ENCODE measurements at places on chromosomes 1 and 21.

DNA sequence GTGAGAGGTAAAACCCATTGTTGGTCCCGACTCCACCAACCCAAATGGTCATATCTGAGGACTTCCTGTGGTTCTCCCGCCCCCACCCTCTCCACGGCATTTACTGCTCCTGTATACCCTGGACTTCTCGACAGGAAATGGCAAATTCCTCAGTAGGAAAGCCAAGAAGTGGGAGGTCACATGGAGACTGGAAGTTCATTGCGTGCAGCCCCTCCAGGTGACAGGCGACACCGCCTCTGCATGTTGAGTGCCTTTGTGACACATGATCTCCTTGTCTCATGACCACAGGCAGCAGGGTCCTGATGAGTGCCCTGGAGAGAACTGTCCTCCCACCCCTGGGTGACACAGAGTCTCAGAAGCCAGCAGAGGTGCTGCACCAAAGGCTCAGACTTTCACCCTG is 24.2 kb downstream of the ERG start:
- no peak for DNase-seq

DNA sequence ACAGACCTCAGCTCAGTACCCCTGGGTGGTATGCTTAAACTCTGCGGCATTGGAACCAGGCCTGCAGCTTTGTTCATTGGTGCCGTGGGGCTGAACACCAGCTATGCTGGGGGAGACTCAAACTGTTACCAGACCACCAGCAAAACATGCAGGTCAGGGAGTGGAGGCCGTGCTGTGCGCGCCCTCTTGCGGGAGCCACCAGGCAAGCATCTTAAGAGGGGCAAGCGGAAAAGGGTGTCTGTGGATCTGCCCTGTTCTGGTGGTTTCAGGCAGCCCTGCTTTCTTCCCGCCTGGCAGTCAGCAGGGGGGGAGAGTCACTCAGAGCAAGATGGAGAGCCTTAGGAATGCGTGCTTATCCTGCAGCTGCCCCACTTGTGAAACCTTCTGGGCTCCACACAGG is 276.9 kb upstream of the ZRANB2 start:
- no peak for DNase-seq

- DNase-seq, result no peak
These were observed 42.8 kb upstream of the IL12RB2 start for GRCh38 chr1:67264899-67265298.

DNA sequence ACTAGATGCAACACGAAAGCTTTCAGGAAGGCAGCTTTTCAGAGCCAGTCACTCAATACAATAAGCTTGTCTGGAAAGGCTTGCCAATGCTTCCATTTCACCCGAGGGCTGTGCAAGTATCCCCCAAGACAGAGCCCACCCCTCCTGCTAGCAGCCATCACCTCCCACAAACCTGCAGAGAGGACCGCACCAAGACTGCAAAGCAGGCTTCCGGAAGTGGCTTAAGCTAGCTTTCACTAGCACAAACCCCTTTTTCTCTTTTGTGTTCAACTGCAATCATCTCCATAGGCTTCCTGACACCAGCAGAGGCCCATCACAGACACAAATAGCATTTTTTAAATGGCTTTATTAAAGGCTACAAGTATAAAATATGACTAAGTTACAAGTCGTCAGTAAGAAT is 31.5 kb downstream of the C1orf198 start:
- no peak for DNase-seq

DNA sequence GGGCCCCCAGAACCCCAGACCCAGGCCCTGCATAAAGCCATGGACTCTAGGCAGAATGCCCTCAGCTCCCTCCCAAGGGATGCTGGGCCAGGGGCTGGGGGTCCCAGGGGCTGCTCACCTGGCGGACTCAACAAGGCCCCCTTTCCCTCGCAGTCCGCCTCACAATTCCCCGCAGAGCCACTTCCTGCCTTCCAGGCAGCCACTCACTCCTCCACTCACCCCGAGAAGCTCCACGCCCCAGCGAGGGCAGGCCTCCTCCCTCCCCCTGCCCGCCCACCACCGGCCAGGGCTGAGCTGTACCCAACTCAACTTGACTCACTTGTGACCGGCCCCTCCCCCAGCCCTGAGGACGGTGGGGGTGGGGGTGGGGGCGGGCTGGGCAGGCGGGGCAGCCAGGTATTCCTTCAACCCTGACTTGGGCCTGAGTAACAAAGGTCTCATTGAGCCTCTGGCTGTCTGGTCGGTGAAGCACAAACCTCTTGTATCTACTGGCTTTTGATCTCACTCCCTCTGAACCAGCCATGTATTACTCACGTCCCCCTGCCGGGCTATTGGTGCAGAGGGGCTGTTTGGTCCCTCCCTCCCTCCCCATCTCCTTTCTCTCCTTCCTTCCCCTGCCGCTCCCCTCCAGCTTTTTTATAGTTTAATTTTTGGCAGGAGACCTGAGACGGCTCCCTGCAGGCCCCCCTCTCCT is 5.9 kb downstream of the BLACAT1 start:
- no peak for DNase-seq

DNA sequence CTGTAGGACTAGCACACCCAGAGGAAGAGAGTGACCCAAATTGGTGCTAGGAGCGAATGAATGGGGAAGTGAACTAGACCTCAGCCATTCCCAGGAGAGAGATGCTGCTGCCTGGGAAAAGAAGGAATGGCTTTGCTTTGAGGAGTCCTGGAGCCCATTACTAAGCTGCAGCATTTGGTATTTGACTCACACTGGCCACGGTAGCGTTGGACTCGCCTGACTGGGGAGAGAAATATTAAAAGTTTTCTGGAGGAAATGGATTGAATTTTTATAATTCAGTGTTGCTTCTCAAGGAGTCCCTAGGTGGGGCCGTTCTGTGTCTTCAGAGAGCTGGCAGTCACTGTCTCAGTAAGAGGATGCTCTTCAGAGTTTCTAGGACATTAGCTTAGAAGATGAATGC is 40.2 kb downstream of the PIK3CD start:
- DNase-seq, result no peak

DNA sequence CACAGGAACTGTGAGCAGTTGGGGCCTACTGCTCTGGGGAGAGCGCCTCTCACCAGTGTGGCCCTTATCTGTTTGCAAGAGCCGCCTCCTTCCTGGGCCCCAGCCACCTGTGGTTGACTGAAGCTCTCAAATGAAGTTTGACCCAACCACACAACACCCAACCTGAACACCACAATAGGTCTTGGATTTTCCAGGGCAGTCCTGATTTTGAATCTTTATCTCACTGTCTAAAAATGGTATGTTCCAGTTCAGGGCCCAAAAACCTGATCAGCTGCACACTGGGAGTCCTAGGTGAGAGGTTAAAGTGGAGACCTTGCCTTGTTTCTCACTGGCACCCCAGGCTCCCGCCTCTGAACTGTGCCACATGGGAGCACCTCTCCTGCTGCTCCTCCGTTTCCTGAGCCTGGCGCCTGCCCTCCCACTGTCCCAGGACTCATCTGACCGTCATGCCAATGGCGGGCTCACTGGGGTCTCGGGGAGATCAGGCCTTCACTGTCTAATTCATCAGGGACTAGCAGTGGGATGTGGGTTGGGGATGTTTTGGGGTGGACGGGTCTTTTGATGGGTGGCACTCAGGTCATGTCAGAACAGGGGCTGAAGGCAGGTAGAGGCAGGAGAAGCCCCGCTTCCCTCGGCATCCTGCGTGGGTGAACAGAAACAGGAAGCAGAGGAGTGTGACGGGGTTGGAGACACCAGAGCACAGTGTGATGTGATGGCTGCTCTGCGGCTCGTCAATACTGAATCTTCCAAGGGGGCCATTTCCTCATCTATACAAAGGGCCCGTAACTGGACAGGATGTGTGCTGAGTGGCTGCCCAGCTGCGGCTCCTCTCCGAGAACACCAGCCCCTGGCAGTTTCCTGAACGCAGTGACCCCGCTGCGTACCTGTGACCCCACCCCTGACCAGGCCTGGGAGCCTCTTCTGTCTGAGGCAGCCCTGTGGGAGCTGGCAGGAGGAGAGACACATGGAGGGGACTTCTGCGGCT is 59.6 kb upstream of the ITPKB start:
- DNase-seq, result peak; percentile 75

- no peak for DNase-seq
These were observed 273.2 kb downstream of the GRIK3 start for GRCh38 chr1:36761113-36761512.

DNA sequence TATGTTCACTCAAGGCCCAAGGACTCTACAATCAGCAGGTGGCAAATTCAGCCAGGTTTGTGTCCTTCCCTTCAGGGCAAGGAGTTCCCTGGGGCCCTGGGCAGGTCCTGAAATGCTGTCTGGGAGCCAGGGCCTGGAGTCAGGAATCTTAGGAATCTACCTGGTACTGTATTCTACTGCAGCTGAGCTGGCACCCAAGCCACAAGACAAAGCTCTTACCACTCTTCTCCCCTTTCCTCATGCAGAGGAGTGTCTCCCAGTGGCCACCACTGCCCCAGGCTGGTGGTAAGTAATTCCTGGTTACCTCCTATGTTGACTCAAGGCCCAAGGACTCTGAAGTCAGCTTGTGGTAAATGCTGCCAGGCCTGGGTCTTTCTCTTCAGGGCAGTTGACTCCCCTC is 153.4 kb downstream of the NRIP1 start:
- DNase-seq, result no peak

Data from GM12864 (cell line).